ENCODE measurements at places on chromosomes 3 and 15.

DNA sequence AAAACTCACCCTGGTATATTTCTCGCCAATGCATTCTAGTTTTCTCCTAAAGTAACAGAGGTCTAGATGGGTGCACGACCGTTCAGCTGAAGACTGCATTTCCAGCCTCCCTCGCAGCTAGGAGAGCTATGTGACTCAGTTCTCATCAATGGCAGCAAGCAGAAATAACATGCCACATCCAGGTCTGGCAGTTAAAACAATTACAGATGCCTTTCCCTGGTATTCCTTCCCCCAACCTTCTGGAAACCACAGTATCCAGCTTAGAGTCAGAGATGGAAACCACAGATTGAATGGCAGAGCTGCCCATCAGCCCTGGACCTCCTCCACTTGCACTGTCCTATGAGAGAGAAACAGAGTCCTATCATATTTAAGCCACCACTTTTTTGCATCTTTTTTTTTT is 4.8 kb downstream of the HAPLN3 start:
- DNase-seq, result no peak

GRCh38 chr3:134858441-134859035 is 63.5 kb downstream of the EPHB1 start:
- DNase-seq, result no peak

DNA sequence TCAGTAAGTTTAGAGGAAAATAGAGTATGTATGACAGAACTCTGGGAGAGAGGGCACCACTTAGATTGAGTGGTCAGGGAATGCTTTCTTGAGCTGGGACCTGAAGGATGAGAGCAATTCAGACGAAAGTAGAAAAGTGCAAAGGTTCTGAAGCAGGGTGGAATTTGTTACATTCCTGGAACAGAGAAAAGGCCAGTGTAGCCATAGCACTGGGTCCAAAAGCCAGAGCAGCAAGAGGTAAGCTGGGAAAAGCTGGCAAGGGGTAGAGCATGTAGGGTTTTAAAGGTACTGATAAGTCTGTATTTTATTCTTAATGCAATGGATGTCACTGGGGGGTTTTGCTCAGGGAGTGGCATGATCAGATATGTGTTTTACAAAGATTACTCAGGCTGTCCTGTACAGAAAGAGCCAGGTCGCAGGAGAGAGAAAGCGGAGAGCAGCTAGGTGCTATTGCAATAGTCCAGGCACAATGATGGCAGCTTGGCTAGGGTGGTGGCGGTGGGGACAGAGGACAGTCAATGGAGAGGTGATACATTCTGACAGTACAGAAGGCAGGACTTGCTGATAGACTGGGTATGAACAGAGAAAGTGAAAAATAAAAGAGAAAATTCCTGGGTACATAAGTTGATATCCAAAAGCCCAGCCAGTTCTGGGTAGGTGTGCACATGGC is 17.0 kb downstream of the FSTL1 start:
- DNase-seq, result no peak

DNA sequence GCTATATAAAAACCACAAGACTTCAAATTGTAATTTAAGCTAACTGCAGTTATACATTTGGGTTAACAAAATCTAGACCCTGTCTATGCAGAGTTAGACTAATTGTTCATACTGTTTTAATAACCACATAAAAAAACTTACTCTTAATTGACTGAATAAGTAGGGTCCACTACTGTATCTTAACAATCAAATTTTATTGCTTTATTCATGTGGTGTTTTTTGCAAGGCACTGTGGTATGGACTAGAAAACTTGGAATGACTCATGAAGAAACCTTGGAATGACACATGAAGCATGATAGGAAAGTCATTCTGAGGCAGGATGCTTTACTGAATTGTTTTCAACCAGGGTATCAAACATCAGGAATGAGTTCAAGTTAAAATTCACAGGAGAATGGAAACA is 2.3 kb downstream of the SERP1 start:
- peak; percentile 18 for DNase-seq

DNA sequence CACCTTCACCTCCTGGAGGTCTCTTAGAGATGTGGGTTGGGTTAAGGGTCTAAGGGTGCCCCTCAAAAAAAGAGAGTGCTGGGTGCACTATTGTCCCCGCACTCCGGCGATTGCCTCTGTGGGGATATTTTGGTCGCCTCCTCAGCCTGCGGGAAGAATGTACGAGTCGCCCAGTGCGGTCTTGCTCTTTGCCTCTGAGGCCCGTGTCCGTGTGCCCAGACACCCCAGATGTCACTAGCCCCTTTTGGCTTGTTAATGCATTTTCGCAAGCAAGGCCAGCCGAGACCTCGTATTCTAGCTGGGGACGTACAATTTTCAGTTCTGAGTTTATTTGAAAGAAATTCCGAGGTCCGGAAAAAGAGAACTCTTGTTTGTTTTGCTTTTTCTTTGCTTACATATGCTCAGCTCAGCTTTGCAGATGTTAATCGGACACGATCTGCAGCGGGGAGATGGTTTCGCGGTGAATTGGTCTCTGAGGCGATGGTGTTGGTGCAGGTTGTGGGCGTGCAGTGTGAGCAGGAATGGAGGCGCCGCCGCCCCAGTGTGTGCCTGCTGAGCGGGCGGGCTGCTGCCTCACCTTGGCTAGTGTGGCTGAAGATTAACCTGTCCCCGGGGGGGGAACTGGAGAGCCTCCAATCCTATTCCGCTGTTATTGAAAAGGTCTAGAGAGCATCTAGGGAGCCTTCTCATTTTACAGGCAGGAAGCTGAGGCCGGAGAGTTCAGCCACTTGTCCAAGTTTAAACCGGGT is 1.4 kb downstream of the ST6GAL1 start:
- no peak for DNase-seq

DNA sequence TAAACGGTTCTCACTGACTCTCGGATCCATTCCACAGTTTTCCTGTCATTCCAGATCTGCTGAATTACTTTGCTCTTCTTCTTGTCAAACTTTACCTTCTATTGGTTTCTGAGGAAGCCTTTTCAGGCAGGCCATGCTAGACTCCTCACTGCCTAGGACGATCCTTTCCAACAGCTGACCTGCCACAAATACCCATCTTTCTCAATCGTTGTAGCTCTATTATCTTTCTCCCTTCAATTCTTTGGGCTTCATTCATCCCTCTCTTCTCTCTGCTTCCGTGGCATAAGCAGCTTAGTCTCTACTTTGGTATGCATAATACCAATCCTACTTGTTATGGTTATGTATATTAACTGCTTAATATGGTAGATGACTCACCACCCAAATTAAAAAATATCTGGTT is 421.8 kb downstream of the NLGN1 start:
- no peak for DNase-seq

GRCh38 chr3:71052716-71053115 is 530.8 kb downstream of the FOXP1 start:
- DNase-seq, result no peak

GRCh38 chr3:114646526-114646925 is 352.7 kb downstream of the TIGIT start:
- DNase-seq, result no peak

DNA sequence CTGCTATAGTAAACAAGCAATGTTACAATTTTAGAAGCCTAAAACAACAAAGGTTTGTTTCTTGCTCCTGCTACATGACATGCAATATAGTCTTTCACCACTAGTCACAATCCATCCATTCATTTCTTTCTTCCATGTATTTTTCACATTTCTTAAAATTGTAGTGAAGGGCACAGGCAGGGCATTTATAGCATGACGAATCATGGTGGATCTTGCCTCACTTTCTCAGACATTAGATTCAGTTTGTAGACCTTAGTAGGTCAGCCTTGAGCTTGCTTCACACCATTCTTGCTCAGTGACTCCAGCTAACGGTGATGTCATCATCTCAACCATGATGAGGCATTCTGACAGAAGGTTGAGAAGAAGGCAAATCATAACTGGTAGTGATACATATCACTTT is 546.8 kb downstream of the TBL1XR1 start:
- DNase-seq, result peak; percentile 27

DNA sequence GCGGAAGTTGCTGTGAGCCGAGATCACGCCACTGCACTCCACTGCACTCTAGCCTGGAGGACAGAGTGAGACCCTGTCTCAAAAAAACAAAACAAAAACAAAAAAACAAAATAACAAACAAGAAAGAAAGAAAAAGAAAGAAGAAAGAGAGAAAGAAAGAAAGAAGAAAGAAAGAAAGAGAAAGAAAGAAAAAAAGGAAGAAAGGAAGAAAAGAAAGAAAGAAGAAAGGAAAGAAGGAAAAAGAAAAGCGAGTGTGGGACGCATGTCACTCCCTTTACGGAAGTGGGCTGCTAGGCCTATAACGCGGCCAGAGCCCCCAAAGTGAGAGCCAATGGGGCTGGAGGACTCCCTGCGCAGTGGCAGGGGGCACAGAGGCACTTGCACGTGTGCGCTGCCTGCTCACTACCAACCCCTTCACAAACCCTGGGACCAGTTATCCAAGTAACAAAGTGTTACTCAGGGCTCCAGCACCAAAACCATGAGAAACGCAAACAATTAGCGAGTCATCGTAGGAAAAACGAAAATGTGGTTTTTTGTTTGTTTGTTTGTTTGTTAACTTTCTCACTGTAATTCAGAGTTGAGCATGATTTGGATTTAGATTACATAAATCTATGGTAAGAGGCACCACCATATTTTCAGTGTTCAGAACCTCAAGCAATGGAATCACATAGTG is 40.8 kb upstream of the ATP1B3 start:
- DNase-seq, result no peak

DNA sequence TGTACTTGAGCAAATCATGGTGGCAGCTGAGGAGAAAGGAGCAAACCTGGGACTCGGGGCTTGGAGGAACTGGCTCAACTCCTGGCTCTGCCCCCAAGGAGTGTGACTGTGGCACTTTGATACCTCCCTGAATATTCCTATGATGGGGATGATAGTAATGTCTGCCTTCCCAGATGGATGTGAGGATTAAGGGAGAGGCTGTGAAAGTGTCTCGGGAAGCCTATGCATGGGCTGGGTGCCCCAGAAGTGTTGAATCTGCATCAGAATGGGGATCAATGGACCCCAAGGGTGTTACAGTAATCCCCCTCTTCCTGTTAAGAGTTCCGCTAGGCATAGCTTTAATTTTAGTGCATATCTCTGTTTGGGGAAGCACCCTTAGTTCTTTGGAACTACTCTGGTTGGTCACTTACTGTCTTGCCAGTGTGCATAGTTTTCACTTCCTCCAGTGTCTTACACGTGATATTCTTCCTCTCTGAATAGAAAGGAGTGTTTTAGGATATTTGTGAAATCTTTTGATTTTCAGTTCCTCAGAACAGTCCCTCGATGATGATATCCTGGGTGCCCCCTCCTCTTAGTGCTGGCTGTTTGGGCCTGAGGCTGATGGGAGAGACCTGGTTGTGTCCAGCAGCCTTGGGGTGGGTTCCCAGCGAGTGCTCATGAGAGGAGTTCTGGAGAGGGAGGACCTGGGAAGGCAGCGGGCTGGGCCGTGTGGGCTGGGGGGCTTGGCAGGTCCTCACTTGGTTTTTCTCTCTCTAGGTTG is 97.5 kb downstream of the CHDH start:
- DNase-seq, result no peak

DNA sequence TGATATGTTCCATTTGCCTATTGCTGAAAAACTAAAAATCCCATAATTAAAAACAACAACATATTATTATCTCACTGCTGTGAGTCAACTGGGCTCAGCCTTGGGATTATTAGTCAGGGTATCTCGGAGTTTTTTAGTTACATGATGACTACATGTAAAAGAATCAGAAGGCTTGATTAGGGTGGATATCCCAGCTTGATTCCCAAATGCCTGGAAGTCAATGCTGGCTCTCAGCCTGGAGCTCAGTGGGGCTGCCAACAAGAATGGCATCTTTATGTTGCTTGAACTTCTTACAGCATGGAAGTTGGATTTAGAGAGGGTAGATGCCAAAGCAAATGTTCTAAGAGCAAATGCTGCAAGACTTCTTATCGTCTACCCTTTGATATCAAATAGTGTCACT is 278.5 kb downstream of the PLOD2 start:
- DNase-seq, result peak; percentile 42

- DNase-seq, result no peak
These were observed 231.6 kb downstream of the CACNA2D3 start for GRCh38 chr3:54353946-54354345.

DNA sequence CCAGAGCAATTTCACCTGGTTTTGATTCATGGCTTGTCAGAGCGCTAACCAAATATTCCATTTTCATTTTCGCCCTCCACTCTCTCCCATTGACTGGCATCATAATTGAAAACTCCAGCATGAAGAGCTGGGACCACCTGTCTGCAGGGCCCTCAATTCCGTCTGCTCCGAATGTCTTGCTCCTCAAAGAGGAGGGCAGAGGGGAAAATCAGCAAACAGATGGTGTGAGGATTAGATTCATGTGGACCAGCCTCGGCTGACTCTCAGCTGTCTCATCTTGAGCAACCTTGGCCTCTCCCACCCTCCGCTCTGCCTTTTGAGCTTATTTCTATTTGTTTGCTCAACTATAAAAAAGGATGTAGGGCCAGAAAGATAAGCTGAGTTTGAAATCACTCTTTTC is 512.2 kb upstream of the PPP2R3A start:
- DNase-seq, result no peak

GRCh38 chr3:169467751-169468150 is 195.8 kb downstream of the MECOM start:
- no peak for DNase-seq

DNA sequence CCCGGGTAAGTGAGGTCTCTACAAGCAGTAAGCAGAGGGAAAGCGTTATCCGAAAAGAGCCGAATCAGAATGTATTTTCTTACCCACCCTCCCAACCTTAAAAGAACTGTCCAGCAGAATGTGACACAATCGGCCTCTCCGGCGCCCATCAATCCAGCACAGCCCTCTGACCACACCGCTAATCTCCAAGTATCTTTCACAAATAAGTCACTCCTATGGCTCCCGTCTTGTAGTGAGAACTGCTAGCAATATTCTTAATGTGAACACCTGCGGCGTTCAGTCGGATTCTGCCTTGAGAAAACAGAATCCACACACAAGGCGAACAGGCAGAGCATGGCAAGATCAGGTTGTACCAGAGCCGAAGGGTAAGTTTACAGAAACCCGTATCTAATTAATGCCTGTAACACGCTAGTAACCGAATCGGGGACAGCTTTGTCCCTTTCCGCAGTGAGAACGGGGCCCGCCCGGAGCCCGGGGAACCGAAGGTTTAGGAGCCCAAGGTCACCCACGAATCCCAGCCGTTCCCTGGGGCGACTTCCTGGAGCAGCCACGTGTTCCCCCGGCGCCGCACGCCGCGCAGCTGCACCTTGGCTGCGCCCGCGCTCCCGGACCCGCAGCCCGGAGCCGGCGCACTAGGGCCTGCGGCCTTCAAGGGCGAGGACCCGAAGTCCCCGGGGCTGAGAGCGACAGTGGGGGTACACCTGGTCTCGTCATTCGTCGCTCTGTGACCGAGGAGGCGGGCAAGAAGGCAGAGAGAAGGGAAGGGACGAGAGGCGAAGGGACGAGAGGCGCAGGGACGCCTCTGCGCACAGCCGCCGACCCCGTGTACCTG is 672 bp downstream of the TFRC start:
- peak; percentile 76 for DNase-seq
